ENCODE measurements at places on chromosomes 16 and 17.
A peak's percentile ranks its signal among the peaks of the same experiment; 100 is the strongest.

GRCh38 chr16:75226550-75227360 is 8.0 kb downstream of the CTRB1 start:
- DNase-seq, result no peak

DNA sequence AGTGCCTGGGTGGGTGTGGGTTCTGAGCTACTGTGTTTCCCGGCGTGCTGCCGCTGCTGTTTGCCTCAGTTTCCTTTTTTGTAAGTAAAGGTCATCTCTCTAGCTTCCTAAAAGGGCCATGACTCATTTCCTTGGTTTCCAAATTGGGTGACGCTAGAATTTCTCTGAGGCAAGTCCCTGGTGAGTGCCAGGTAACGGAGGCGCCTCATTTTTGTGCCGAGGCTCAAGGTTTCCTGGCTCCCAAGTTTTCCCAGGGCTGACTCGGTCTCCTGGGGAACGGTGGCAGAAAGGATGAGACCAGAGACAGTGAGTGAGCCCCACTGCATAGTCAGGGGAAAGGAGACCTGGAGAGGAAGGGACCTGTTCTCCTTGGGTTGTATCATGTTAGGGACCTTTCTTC is 20.3 kb downstream of the MSI2 start:
- no peak for DNase-seq

DNA sequence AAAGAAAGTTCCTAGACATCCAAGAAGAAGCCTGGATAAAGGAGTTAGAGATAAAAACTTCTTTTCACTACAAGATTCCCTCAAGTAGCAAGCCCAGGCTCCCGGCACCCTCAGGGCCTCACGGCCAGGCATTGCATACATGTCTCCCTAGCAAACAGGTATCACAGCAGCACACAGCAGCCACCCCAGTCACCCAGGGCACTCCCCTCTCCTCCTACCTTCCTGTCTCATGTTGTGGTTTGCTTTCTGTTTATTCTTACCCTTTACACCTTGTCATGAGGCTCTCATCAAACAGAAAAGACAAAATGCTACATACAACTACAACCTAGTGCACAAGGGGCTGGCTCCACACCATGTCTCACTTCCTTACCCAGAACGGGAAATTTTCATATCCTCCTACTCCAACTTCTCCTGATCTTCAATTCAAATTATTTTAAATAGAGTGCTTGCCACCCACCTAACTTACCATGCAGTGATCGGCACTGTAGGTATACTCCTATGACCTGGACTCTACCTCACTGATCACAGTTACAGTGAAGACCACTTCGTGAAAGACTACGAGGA is 42.7 kb downstream of the XPO6 start:
- DNase-seq, result no peak

DNA sequence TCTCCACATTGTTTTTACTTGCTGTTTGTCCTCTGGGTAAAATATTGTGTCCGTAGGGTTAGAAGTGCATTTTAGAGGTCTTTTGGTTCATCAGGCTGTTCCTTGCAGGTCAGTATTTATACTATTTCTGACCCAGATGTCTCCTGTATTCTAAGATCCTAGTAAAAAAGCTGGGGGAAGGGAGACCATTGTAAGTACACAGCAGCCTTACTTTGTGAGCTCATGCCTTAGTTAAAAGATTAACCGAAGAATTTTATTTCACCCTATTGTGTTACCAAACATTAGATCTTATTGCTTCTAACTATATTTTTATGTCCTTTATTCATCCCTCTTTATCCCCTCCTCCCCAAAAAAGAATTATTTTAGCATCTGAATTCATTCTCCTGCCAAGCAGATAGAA is 444.1 kb upstream of the RBFOX1 start:
- DNase-seq, result no peak

DNA sequence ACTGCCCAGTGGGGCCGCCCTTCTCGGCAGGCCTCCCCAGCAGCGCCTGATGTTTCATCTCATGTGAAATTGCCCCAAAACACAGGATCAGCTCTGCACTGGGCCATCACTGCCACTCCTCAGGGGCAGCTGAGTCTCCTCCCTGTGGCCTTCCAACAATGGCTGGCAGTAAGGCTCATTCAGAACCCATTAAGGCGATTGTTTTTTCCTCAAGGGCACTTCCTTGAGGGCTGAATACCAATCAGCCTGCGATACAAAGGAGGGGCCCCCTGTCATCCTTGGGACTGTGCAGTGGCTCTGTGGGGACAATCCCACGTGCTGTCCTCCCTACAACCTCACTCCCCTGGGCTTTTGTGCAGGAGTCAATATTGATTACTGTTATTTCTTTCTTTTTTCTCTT is 47.5 kb downstream of the XYLT1 start:
- no peak for DNase-seq

DNA sequence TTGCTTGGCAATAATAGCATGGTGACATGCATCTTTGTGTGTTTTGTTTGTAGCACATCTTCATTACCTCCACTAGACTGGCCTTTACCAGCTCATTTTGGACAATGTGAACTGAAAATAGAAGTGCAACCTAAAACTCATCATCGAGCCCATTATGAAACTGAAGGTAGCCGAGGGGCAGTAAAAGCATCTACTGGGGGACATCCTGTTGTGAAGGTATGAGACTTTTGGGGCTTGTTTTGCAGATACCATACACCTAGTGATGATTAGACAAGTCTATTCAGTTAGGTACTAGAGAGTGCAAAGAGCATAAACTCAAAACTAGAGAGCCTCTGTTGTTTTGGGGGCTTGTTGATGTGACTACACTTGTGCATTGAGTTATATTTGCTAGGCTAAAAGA is 41.2 kb downstream of the NFATC3 start:
- no peak for DNase-seq

GRCh38 chr16:89099905-89100304 is 6.3 kb downstream of the ACSF3 start:
- no peak for DNase-seq

GRCh38 chr17:6108382-6108781 is 38.2 kb downstream of the WSCD1 start:
- no peak for DNase-seq

- DNase-seq, result no peak
Observed at GRCh38 chr16:74761665-74762064, 13.0 kb downstream of the FA2H start.

DNA sequence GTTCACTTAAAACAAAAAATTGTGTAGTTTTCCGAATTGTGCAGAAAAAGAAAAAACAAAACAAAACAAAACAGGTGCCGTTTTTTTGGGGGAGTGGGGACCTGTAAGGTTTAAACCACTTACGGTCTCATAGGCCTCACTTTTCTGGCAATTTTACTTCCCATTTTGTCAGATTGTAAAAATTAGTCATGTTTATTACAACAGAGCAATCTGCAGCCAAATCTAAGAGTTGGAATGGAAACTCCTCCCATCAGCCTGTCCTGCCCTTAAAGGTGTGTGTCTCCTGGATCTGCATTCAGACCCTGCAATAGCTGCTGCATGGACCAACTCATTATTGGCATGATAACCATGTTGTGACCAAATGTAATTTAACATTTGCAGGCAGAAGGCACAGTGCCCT is 8.2 kb upstream of the SALL1 start:
- DNase-seq, result no peak

GRCh38 chr17:67412032-67412431 is 35.0 kb downstream of the PITPNC1 start:
- no peak for DNase-seq

GRCh38 chr17:79057737-79058385 is 16.8 kb upstream of the ENGASE start:
- DNase-seq, result no peak

DNA sequence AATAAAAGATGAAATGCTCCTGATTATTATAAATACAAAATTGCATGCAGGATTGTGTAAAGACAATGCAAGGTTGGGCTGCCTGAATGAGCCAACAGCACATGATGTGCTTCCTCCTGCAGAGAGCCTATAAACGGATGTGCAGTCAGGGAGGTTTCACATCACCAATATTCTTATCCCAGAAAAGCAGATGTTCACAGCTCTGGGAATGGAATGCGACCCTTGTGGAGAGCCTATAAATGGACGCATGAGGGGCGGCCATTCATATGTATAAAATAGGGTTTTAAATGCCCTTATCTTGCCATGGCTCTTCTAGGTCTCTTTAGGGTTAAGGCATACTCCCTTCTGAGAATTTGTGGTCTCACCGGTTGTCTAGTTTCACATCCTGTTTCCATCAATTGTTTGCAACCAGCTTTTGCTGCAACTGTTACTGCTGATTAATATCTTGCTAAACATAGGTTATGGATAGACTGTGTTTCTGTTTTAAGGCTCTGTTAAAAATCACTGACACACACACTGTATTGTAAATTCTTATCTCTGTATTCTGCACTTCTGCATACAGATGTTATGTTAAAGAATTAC is 31.9 kb downstream of the SLFN11 start:
- DNase-seq, result no peak

GRCh38 chr17:31494259-31495021 is 103.0 kb downstream of the RAB11FIP4 start:
- DNase-seq, result no peak

- no peak for DNase-seq
Observed at GRCh38 chr16:80459331-80459777, 81.4 kb upstream of the DYNLRB2 start.

DNA sequence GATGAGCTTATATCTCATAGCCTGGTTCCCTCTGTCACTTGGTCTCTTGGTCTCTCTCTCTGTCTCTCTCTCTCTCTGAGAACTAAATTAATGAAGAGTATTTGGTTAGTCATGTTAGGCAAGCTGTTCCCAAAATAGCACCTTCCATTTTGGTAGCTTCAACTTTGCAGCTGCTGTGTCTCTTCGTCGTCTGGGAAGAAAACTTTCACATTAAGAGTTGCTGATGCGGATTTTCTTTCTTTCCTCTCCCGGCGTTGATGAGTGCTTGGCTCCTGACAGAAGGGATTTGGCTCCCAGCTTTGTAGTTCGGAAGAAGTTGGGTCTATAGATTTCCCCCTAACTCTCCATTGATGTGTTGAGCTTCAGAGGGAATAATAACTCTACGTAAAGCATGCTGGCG is at the start of gene RBFOX1:
TSS of gene RBFOX1 (plus strand) at position 235 of the 400 bp plus-strand sequence.
- DNase-seq, result no peak

GRCh38 chr17:43598357-43599045 is 52.4 kb upstream of the ETV4 start:
- no peak for DNase-seq

- no peak for DNase-seq
Observed at GRCh38 chr16:19728636-19728965, 10.5 kb downstream of the IQCK start.

DNA sequence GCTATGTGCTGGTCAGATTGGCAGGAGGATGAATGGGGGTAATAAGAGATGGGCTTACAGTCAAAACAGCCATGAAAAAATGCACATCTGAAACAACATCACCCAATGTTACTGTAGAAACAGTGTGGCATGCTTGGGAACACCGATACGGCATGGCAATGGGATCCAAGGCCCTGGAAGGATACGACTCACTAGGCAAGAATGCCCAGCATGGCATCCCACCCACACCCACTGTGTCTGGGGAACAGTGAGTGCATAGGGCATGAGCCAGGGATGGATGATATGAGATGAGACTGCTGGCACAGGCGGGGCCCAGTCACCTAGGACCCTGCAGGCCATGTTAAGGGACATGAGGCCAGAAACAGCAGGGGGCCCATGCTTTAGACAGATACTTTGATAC is 11.5 kb downstream of the TRIM25 start:
- peak; percentile 12 for DNase-seq

GRCh38 chr17:42493319-42493718 is 34.6 kb downstream of the ATP6V0A1 start:
- DNase-seq, result no peak

DNA sequence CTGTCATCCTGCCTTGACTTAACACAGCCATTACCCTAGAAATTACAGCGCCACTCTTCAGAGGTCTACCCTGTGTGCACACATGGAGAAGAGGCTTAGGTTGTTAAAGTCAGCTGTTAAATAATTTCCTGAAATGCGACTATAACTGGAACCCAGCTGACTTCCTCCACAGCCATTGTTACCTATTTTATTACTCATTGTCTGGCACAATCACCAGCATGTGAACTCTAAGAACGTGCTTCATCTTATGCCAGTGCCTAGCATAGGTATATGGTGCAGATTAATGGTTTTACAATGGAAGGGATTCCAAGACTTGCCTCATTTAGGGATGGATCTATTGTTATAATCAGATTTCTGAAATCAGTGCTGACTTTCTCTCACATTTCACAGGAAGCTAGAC is 11.9 kb downstream of the RDM1 start:
- DNase-seq, result no peak

GRCh38 chr17:37720989-37721388 is 23.9 kb downstream of the HNF1B start:
- no peak for DNase-seq

- no peak for DNase-seq
Observed at GRCh38 chr17:70290770-70291169, 121.4 kb downstream of the KCNJ2 start.

- DNase-seq, result peak; percentile 42
Observed at GRCh38 chr17:78717431-78717980, 64.6 kb downstream of the CYTH1 start.

- no peak for DNase-seq
Observed at GRCh38 chr16:27394516-27394915, 7.5 kb upstream of the IL21R start.

GRCh38 chr16:51041546-51041945 is 109.5 kb downstream of the SALL1 start:
- DNase-seq, result no peak

GRCh38 chr17:77304051-77304745 is 163.4 kb downstream of the SEC14L1 start:
- peak; percentile 40 for DNase-seq

GRCh38 chr16:55576384-55576783 is 9.9 kb downstream of the CAPNS2 start:
- no peak for DNase-seq

GRCh38 chr17:73157521-73157890 is 7.3 kb upstream of the SSTR2 start:
- peak; percentile 29 for DNase-seq

DNA sequence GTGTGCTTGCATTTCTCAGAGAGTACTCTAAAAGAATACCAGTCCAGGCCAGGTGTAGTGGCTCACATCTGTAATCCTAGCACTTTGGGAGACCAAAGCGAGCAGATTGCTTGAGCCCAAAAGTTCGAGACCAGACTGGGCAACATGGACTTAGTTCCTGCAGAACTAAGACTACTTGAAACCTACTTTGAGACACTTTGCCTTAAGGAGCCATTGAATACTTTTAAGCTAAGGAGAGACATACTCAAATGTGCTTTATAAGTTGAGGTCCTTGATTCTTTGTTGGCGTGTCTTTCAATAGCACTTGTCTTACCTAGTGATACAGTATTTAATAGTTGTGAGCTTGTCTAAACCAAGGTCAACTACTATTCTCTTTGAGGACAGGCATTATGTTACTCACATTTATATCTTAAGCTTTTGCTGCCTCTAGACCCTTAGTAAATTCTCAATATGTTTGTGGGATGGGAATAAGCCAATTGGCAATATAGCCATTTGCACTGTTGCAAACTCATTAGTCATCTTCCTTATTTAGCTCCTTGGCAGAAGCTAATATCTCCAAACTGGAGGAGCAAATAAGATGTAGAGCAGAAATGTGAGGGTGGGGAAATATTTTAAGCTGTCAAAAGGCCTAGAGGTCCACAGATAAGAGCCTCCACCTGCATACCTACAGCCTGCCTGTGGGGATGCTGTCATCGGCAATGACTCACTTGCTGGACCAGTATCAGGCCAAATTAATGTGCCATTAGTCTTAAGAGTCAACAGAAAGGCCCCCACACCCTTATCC is 16.3 kb downstream of the SCPEP1 start:
- DNase-seq, result no peak

- peak; percentile 10 for DNase-seq
Observed at GRCh38 chr17:75970011-75970523, 8.9 kb downstream of the ACOX1 start.

- DNase-seq, result no peak
Observed at GRCh38 chr16:57503366-57503765, 17.1 kb upstream of the DOK4 start.
